Omental fat pad (tissue), 4 donors: ENCODE measurements at places on chromosomes 12 and 14. TPM values are rescaled to one million over a fixed set of nuclear protein-coding genes. Genes with fewer than 3 reads are reported as not detected.

NINJ2 gene
- 8.6 TPM for total RNA-seq

HOXC11 gene
- not detected for total RNA-seq

DIO3 gene
- 5.4 TPM for total RNA-seq

KRT78 gene
- total RNA-seq: not detected

GYS2 gene
- total RNA-seq: 2.0 TPM

POTEG gene
- not detected for total RNA-seq

FIGNL2 gene
- 0.63 TPM for total RNA-seq

SERPINA1 gene
- 13.6 TPM for total RNA-seq

GRCh38 chr12:30525171-30525570 is 170.5 kb downstream of the IPO8 start:
- DNase-seq: no peak

DNA sequence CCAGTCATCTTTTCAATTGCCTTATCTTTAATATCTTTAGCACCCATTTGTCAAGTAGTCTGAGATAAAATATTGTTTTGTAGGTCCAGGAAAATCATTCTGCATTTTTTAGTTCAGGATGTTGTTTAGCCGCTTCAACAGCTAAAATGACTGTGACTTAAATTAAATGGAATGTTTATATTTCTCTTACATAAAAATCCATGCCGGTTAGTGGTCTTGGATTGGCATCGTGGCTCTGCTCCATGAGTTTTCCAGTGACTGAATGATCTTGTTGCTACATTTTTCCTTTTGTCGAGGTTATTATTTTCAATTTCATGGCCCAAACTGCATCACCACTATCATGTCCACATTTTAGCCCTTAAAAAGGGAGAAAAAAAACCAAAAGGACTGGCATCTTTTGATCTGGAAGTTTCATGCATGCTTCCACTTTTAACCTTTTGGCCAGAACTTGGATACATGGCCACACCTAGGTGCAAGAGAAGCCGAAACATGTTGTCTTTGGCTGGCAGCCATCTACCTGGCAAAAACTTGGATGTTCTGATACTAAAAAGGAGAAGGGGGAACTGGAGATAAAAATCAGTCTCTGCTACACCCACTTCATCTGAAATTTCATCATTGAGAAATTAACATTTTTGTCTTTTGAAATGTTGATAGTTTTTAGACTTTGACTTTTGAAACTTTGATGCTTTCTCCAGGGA is 142.4 kb downstream of the OTOGL start:
- no peak for DNase-seq

DNA sequence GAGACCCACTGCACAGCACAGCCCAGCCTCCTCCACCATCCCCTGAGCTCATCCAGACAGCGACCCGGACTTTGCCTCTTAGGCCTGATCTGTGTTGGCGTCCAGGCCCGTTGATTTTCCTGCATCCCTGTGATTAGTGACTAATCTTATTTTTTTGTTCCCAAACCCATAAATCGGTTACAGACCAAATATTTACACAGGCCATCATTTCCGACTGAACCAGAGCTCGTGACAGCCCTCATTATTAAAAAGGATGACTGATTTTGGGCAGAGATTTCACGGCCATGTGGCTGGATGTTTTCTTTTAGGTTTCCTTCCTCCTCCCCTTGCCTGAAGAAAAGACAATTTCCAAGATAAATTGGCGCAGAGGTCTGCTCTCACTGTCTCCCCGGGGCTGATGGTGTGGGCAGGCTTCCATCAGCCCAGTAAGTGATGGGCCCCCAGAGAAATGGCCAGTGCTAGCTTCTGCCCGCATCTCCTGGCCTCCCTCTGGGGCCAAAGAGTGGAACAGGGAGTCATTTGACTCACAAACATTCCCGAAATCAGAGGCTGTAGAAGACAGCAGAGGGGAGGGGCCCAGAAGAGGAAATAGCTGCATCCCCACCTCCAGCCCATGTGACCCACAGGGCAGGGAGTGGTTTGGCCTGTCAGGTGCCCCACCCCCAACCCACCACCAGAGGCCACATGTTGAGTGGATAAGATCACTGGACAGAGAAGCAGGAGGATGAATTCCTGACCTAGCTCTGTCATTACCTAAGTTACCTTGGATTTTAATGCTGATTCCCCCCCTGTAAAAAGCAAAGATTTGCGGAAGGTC is 283.5 kb downstream of the KSR2 start:
- DNase-seq: no peak

DNA sequence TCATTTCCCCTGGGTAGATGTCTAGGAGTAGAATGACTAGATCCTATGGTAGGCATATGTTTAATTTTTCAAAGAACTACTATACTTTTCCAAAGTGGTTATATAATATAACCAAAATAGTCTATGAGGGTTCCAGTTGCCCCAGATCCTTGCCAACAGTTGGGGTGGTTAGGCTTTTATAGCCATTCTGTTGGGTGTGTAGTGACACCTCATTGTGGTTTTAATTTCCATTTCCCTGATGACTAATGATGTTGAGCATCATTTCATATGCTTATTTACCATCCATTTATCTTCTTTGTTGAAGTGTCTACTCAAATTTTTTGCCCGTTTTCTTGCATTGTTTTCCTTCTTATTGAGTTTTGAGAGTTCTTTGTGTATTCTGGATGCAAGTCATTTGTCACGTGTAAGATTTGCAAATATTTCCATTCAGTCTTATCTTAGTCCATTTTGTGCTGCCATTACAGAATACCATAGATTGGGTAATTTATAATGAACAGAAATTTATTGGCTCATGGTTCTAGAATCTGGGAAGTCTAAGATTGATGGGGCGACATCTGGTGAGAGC is 4.7 kb downstream of the SYNE2 start:
- DNase-seq: no peak

GRCh38 chr12:128852026-128852698 is 1.1 kb upstream of the GLT1D1 start:
- no peak for DNase-seq

DNA sequence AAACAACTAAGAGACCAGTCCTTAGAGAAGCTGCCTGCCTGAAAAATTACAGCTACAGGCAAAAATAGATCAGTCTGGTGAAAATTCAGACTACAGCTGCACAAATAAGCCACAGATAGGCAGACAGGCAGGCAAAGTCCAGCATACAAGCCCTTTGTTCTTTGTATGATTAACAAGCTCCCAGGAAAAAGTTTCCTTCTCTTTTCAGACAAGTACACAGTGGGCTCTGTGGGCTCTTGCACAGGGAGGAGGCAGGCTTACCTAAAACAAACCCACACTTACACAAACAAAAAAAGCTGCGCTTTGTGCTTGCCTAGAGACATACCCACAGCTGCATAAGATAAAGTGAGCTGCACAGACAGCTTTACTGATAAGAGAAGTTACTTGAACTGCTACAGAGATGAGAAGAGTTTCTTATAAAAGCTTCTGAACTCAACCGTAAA is 7.7 kb downstream of the OR6C68 start:
- DNase-seq: no peak

DNA sequence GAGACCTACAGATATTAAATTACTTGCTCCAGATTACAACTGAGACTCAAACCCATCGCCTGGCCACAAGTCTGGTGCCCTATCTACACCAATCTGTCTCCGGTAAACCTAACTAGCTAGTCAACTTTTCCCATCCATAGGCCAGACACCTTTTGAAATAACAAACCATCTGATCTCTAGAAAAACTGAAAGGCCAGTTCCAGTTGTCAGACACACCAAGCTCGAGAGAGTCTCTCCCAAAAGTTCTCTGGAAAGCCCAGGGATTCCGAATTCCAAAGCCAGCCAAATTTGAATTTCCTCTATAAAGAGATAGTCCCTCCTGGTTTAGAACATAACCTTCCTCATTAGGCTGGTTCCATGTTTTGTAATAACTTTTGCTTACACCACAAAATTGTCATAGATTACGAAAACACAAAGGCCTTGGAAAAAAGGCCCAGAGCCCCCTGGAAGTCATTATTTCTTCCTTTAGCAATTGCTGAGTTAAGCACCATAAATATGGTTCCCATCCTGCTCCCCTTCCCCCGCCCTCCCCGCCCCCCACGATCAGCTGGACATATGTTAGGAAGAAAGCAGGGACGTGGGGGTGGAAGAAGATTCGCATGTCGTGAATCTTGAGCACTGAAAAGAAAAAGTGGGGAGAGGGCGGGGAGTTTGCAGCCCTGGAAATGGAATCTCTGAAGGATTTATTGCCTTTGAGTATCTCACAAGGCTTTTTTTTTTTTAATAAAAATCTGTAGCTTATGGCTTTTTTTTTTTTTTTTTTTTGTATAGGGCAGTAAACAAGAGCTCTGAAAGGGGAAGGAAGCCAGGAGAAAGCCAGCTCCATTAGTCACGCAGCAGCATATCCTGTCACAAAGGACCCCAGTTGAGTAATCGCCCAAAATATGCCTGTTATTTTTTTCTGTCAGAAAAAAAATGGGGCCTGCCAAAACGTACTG is 110.4 kb downstream of the ZFP36L1 start:
- no peak for DNase-seq

- DNase-seq: no peak
These were observed 313.1 kb downstream of the RAD51B start for GRCh38 chr14:68132563-68133121.

DNA sequence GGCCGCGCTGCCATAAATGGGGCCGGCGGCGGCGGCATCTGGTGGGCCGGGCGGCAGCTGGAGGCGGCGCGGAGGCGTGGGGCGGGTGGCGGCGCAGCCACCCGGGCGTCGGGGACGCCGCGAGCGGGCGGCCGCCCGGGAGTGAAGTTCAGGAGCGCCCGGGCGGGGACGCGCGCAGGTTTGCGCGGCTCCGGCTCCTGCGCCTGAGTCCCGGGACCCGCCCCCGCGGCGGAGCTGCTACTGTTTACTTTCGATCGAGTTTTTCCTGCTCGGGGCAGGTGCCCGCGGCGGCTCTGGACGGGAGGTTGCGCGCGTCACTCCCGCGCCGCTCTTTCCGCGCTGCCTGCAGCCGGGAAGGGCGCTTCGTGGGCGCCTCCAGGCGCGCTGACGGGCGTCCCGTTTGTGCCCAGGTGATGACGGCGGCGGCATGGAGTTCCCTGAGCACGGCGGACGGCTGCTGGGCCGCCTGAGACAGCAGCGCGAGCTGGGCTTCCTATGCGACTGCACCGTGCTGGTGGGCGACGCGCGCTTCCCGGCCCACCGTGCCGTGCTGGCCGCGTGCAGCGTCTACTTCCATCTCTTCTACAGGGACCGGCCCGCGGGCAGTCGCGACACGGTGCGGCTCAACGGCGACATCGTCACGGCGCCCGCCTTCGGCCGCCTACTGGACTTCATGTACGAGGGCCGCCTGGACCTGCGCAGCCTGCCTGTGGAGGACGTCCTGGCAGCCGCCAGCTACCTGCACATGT is at the start of gene ZBTB42:
Gene ZBTB42 (plus strand): TSS at position 331 of the 749 bp plus-strand sequence. CDS start 97 bp downstream, at position 428.
- DNase-seq: no peak

- no peak for DNase-seq
These were observed 1.6 kb downstream of the AEBP2 start for GRCh38 chr12:19440916-19441315.

DNA sequence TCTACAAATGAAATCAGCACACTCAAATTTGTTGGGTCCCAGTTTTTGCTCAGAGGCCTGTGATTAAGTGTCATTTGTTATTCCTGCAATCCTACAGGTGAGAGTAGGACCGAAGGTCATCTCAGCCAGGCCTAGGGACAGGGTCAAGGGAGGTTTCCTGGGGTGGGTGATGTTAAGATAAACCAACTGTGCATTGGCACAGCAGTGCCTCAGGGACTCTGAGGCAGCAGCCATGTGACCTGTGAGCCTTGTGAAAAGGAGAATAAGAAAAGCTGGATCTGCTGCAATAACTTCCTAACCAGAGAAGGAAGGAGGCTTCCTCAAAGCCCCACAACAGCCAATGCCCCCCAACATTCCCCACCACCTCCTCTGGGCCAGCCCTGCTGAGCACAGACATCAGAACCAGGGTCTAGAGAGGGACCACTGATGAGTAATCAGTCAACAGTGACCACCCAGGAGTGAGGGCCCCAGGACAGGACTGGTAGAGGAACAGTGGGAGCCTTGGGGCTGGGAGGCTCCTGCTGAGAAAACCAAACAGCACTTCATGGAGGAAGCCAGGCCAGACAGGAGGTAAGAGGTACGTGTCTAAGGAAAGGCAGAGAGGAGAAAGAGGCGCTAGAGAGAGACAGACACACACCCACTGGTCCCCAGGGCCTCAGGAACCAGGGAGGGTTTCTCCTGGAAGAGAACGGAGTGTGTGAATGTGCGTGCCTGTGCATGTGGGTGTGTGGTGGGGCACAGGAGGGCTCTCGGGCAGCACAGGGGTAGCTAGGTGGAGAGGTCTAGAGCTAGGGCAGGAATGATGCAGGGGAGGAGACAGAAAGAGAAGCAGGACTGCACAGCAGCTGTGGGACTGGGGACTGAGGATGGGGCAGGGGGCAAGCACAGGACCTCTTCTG is 82.4 kb downstream of the ITPK1 start:
- no peak for DNase-seq

GRCh38 chr14:101276309-101277091 is 284.8 kb upstream of the DIO3 start:
- no peak for DNase-seq

- no peak for DNase-seq
These were observed 5.9 kb downstream of the DDX55 start for GRCh38 chr12:123607756-123608155.

DNA sequence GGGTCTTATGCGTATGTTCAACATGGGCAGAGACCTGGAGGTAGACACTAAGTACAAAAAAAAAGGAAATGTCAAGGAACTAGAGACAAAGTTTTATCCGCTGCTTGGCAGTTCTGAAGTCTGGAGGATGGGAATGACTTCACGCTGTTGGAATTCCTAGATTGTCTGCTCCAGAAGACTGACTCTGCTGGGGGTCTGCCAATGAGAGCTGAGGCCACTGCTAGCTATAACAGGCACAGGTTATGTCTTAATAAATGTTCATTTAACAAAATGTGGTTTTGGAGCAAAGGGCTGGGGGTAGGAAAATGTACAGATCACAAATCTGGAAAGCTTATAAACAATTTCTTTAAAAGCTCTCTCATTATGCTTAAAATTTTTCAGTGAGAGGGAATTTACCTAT is 5.9 kb downstream of the RNASE8 start:
- DNase-seq: no peak

DNA sequence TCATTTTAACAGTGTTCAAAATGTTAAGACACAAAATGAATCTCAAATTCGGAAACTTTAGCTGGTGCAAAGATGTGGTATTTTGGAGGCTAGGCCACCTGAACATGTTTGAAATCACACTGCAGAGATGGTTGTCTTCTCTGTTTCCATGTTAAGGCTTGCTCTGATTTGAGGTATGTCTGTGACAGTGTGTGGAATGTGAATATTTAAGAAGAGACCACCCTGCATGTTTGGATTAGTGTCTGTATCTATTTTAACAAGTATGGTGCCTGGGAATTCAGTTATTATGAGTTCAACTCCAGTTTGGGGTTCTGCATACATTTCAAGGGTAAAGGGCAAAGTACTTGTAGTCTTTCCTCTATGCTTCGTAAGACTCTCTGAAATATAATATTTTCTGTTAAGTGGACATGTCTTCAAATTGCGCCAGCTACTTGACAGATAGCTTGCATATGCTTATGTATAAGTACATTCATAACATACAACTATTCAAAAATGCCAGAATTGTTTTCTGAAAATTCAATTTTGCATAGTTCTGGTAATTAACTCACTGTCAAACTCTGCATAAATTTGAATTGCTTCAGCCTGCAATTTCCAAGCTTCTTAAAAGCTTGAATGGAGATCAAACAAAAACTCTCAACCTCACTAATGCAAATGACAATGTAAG is 424.0 kb downstream of the ADAMTS20 start:
- DNase-seq: no peak

GRCh38 chr12:102512523-102512922 is 32.2 kb upstream of the IGF1 start:
- DNase-seq: no peak
